HTR-8/SVneo (cell line): ENCODE measurements at places on chromosomes 2 and 18.

- DNase-seq, result no peak
Measured at GRCh38 chr2:119756837-119757236, 2.9 kb upstream of the PTPN4 start.

- no peak for DNase-seq
Measured at GRCh38 chr18:9905401-9905922, 8.4 kb upstream of the VAPA start.

DNA sequence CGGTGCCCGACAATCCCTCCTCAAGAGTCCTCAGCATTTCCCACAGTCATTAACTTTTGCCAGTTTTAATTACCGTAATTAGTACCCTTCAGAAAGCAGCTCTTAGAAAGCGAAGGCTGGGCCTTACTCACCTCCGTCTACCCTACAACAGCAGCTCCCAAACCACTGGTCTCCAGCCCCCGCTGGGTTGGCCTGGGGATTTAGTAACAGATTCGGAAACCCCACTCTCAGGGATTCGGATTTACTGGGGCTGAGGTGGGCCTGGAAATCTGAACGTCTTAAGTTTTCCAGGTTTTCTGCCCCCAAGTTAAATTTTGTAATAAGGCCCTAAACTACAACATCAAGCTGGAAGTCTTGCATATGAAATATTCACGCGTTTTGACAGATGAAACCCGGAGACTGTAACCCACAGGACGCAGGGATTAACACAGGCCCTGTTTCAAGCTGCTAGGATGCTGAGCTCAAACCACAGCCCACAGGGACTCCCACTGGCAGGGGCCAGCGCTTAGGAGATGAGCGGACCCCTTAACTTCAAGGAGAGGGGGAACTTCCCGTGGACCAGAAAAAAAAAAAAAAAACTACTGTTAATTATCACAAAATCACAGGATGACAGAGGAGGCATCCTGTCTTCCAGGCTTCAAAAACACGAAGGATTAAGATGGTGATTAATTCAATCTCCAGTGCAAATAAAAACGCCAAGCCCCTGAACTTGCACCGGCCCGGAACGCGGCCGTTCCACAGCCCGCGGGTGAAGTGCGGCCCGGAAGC lies 985 bp downstream of the ILKAP start:
- DNase-seq, result peak; percentile 23

GRCh38 chr18:79510046-79510685 lies 114.4 kb downstream of the NFATC1 start:
- DNase-seq, result no peak

DNA sequence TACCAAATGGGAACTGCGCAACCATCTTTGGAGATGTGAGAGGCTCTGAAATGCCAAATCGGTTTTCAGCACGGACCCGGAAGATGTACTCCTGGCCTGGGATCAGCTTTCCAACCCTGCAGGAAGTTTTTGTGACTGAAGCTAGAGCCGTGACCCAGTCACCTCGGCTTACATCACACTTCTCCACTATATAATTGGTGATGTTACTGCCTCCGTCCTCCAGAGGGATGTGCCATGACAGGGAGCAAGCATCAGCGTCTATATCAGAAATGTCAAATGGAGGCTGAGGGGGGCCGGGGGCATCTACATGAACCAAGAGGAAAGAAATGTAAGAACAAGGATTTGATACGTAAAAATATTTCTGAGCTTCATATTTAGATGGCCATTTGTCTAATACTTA lies 104.4 kb downstream of the PLEKHA3 start:
- DNase-seq, result no peak

DNA sequence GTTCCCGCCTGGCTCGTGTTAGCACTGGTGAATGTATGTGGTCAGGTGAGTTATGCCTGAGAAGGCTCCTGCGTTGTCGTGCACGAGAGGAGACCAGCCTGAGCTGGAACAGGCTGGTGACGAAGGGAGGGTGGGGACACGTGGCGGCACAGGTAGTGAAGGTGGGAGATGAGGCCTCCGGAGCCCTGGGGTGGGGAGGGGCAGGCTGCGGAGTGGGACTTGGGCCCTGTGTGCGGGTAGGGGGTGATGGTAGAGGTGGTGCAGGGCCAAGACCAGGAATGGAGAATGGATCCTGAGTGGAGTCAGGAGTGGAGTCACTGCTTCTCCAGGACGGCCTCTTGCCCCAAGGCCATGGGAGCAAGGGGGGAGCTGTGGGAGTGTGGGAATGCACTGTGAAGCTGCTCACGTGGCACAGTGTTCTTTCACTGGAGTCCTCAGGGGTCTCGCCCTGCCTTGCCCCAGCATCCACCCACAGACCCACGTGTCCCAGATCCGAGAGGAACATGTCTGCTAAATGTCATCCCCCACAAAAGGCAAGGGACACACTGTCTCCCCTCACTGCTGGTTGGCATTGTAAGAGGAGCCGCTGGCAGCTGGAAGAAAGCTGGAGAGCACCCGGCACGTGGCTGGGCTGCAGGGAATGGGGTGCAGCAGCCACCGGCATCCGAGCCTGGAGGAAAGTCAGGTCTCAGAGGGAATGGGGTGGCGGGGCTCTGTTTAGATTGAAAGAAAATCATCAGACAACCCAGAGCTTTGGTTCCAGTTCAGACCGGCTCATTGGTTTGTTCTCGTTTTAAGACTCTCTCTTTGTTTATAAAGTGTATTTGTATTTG lies 63.7 kb downstream of the CYP26B1 start:
- no peak for DNase-seq

- no peak for DNase-seq
Measured at GRCh38 chr2:1156531-1156930, 205.9 kb downstream of the SNTG2 start.

DNA sequence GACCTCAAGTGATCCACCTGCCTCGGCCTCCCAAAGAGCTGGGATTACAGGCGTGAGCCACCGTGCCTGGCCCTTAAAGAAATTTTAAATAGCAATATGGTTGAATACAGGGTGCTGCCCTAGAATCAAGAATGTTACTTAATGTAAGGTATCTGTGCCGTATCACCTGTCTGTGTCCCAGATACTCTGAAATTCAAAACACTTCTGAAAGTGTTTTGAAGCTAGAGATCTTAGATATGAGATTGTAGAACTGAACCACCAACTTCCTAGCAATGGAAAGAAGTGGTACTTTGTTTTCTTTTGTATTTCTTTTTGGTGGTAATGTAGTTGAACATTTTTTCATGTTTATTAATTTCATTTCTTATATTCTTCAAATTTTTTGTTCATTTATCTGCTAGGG lies 13.0 kb downstream of the PTPN4 start:
- DNase-seq, result no peak

- no peak for DNase-seq
Measured at GRCh38 chr18:69898241-69898861, 49.3 kb downstream of the CD226 start.

DNA sequence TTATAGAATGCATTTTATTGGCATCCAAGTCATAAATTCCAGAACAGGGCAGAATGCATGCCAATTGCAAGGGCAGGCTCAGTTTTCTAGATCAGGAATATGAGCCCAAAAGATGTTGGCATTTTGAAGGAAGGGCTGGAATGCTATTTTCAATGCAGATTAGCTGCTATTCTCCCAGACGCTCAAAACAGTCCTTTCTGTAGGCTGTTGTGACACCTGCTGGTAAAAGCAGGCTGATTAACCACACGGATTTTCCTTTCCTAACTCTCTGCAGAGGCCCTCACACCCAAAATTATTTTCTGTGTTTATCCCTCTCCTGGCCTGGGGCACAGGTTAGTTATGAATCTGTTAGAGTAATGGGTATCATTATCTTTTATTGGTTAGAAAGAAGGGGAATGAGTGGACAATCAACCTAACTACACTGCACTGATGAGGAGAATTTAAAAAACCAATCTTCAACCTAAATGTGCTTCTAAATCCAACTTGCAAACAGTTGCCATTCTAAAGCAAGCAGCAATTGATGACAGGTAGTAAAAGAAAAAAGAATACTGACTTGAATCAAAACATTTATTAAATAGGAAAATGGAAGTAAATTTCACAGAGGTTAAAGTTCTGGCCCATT lies 94.0 kb downstream of the PLA2R1 start:
- peak; percentile 62 for DNase-seq

GRCh38 chr2:1594123-1594372 lies 150.3 kb downstream of the PXDN start:
- DNase-seq, result no peak

DNA sequence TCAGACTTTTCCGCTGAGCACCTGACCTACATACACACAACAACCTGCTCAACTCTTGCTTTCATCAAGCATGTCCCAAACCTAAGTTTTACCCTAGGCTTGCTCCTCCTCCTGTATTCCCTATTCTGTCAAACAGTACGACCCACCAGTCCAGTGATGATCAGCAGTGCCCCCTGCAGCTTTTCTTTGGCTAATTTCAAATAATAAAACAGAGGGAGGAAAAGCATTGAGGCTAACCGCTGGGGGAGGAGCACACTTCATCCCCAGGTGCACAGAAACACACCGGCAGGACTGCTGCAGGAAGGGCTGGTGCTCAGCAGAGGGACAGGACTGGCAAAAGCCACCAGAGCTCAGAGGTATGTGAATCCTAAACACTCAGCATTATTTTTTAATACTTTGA lies 21.2 kb downstream of the E2F6 start:
- no peak for DNase-seq

- no peak for DNase-seq
Measured at GRCh38 chr2:146807568-146808168, 1037.2 kb upstream of the ACVR2A start.

GRCh38 chr2:10161206-10161931 lies 38.8 kb downstream of the RRM2 start:
- DNase-seq, result no peak

DNA sequence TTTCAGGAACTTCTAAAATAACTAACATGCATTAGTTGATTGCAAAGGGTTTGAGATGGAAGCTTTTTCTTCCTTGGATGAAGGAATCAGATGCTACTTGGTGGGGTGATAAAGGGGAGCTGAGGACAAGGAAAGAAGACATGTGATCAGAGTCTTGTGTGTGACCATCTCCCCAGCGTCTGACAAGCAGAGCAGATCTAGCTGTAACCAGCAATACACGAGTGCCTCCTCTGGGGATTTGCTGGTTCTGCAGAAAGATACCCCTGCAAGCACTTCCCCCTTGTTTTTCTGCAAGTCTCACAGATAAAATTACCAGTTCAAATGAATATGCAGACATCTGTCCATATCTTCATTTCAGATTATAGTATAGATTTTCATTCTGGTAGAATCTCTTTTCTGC lies 2.7 kb downstream of the CDH7 start:
- no peak for DNase-seq

- no peak for DNase-seq
Measured at GRCh38 chr2:144832048-144832447, 312.1 kb upstream of the ZEB2 start.

- no peak for DNase-seq
Measured at GRCh38 chr2:240955306-240956170, 42.9 kb upstream of the SNED1 start.

DNA sequence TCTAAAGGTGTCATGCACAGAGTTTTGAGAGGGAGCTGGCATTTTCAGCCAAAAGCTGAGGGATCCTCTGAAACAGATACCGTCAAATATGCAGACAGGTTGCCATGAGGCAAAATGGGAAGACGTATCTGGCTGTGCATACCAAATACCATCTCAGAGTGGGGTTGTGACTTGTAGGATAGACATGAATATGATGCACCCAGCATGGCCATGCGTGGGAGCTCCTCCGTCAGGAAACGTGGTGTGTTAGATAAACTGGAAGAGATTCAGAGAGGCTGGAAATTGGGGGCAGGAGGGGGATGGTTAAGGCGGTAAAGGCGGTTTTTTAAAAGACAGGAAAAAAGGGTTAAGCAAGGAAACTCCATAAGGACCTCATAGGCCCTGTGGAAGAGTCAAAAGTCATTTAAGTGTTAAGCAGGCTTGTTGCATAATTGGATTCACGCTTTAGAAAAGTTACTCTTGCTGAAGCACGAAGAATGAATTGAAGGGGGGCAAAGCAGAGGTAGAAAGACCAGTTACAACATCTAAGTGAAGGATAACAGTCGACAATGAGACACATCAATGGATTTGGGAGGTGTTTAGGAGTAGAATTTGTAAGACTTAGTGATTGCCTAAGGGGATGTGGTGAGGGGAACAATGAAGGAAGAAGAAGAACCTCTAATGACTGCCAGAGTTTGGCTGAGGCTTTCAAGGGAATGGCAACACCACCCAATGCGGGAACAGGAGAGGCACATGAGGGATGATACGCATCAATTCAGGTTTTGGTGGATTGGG lies 139.6 kb upstream of the CTAGE1 start:
- no peak for DNase-seq

DNA sequence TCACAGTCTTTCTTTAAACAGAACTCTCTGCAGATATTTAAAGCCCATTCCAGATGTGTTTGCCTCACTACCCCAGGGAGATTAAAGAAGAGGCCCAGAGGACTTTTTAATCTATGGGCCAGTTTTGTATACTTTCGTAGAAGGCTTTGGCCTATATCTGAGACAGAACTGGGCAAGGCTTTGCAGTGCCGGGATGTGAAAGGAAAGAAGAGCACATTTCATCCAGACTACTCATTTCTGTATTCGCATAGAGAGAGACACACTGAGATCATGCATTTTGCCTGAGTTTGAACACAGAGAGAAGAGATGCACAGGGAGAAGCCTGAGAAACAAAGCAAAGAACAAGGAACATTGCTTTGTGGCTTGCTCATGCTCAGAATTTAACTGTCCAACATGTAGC lies 54.9 kb upstream of the SLC5A7 start:
- no peak for DNase-seq

DNA sequence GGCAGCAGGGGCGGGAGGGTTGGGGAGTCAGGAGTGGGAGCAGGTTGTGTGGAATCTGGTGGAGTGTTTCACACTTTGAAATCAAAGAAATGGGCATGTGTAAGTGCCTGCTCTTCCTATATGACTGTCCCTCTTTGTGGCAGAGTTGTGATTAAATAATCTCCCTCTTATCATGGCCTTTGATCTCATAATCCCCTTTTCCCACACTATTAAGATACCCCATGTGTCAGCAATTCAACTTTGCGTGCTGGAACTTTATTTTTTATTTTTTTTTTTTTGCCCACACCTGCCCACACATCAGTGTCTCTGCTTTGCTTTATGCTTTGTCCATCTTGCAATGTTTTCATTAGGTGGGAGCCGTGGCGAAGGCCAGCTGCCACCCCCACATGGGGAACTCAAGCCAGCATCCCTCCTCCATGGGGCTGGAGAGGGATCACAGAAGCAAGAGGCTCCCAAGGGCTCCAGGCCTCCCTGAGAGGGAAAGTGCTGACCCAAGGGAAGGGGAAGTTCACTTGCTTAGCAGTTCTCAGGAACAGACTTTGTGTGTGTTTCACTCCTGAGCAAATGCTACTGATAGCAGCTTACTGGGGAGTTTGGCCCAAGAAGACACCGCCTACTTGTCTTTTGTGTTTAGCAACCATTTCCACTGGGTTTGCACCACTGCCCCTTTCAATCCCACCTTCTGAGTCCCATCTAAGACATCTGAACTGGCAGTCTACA lies 243.4 kb downstream of the BCL11A start:
- no peak for DNase-seq
